Omental fat pad (tissue), 4 donors: ENCODE measurements at places on chromosomes 11 and 22.

- no peak for DNase-seq
Measured at GRCh38 chr11:64000026-64000739, 13.9 kb downstream of the OTUB1 start.

GRCh38 chr22:47121791-47122190 lies 359.3 kb downstream of the TBC1D22A start:
- no peak for DNase-seq

DNA sequence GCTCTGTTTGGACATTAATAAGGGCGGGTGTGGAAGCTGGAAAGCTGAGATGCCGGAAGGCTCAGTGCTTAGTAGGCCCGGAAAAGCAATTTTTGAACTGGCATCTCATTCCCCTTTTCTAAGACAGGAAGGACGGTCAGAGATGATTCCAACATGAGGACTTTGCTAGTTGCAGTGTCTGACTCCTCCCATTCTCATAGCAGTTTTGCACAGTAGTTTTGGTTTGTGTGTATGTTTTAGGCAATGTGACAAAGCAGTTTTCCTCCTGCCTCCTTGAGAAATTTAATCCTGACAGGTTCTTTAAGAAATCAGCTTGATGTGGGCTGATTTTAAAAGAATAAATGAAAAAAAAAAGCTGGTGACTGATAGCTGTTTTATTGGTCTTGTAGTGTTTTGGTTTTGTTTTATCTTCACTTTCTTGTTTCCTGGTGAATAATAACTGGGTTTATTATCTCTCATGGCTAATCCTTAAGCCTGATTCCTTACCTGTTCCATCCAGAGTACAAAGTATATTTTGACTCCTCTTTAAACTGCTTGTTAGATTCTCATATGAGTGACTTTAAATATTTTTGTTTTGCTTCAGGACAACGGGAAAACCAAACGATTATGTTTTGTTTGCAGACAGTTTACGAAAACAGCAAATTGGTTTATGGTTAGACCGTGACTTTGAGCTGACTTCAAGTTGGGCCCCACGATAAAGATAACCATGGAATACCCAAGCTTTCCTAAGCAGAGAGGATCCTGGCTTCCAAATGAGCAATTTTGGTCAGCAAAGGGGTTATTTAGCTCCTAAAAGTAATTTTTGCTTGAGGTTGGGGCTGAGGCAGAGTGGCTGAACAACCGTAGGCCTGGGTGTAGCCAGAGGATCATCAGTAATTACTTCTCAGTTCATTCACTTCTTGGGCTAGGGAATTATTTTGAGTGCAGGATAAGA lies 3.4 kb downstream of the PTPRJ start:
- DNase-seq: no peak

- DNase-seq: no peak
Measured at GRCh38 chr11:74476536-74476935, 9.2 kb upstream of the KCNE3 start.

GRCh38 chr11:103773059-103773458 lies 263.4 kb upstream of the DDI1 start:
- DNase-seq: no peak

DNA sequence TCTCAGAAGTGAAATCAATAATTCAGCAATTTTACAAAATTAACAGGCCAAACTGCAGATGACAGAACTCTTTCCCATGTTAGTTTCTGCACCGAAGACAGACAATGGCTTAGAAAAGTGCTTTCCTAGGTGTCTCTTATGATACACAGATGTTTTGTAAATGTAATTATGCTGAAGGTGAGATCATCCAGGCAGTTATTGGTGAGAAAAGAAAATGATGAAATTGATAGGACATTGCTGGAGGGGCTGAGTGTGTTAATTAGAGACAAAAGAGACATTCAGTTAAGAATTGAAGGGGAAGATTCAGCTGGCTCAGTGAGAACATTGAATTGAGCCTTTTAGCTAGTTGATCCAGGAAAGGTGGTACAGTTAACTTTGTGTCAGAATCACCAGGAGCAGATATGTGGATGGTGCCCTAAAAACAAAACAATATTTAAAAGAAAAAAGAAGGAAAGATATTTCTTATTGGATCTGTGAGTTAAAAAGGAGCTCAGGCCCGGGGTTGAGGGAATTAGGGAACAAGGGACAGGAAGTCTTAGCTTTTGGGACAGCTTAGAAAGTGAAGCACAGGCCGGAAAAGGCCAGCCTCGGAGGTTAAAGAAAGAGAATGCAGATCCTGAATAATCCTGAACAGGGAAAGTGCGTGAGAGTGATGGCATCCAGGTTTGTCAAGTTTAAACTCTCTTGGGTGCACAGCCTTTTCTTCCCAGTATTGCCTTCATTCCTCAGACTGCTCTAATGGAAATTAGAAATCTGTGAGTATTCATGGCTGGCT lies 16.9 kb downstream of the ARHGAP42 start:
- no peak for DNase-seq

DNA sequence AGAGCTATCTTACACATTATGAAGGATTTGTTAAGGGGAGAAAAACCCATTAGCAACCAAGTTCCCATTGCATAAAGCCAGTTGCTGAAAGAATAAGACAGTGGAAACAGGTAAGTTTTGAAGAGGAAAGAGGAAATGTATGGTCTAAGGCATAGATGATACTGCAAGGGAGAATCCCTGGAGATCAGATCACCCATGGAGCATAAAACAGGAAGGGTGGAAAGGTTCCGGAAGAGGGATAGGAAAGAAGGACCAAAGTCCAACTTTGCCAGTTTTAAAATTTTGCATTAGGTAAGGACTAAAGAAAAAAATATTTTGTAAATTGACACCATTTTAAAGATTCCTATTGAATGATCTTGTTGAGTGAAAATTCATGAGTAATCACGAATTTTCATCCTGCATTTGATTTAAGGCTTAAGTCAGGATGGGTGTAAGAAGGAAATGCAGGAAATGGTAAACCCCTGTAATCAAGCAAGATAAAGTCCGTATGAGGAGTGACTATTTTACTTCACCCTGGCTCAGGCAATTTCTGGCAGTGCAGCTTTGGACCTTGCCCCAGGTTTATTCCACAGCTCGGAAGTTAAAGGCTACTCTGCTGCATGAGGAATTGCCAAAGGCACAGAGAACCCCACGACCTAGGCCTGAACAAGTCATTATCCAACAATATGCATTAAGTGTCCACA lies 70.9 kb downstream of the CCDC34 start:
- DNase-seq: no peak

DNA sequence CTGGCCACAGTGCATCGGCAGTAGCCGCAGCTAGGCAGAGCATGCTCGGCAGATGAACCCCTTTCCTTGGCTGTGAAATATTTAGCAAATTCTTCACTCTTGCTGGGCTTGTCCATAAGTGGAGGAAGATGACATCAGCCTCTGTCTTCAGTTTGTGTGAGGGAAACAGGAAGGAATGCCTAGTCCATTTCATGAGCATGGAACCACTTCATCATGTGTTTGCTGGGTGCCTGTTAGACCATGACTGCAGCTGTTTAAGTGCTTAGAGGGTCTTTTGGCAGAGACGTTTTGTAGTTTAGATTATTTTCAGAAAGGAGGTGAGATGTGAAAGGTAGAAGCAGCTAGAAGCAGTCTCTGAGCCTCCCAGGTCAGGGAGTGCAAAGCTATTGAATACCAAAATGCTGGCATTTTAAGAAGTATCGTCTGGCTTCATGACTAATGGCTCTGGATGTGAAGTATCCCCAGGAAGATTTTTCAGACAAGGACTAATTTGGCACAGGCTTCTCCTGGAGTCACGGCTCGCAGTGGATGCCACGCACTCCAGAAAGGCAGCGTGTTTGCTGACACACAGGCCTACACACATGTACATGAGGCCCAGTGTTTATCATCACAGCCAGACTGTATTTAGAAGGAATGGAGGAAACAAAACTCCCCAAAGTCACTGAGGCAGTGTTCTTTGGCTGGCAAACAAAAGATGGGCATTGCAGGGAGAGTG lies 43.1 kb upstream of the GRAMD1B start:
- DNase-seq: no peak

DNA sequence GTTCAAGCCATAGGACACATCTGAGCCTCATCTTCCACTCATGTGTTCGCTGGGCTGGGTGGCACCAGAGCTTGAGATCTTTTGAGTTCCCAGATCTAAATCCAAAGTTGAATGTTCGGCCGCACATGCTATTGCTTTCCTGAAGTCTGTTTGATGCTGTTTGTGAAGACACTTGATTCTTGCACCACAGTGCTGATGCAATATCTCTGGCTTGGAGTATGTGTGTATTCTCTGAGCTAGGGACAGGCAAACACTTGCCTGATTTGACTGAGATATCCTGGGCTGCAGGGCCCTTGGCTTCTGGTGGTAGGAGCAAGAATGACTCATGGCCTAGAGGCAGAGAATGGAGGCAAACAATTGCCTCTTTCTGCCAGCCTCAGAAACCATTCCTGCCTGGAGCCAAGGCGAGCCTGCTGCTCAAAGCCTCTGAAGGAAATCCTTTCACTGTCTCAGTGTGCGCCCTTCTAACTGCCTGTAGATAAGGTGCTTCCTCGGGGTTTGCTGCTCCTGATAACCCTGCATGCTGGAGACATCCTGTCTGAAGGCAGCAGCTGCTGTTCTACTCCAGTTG lies 73.0 kb downstream of the CYB5R2 start:
- DNase-seq: no peak

DNA sequence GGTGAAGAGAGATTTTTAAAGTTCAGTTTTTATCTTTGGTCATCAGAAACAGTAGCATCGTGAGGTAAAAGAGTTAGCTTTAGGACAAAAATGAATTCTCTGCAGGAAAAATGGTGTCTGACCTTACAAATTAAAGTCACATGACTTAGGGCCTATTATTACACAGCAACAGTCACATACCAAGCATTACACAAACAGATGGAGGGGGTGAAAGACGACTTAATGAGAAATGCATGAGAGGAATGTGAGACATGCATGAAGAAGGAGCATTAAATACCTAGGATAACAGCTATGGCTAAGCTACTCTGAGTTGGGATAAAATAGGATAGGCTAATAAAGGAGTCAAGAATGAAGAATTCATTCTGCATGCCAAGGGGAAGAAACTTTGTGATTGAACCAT lies 77.5 kb downstream of the BLID start:
- no peak for DNase-seq

- no peak for DNase-seq
Measured at GRCh38 chr11:77397631-77398030, 76.3 kb downstream of the PAK1 start.
